ENCODE measurements at places on chromosomes 11 and 22. TPM values are rescaled to one million over a fixed set of nuclear protein-coding genes. Genes with fewer than 3 reads are reported as not detected.

DNA sequence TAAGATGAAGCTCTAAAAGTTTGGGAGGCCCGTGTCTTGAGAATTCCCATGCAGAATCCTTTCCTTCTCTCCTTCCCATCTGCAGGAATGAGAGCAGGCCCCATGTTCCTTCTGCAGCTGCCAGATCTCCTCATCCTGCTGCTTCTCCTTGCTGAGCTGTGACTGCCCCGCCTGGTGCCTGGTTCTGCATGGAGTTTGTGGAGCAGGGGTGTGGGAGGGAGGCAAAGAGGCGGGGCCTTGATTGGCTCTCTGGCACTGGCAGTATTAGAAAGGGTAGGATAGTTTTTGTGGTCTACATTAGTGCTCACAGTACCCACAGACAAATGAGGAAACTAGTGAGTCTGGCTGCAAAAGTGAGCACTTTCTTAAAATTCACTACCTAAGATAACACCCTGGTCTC, 91.1 kb upstream of the CLPB start:
- H3K4me1 ChIP-seq = no peaks in the 10 kb centered on the region
- DNase-seq = no peak
- H3K4me3 ChIP-seq = no peak overlapping the region
- no peak overlapping the region for H3K27ac ChIP-seq

- H3K36me3 ChIP-seq = no peaks in the 10 kb centered on the region
- peaks cover 26% of the 10 kb centered on the region for H3K27me3 ChIP-seq
- no peak overlapping the region for H3K27ac ChIP-seq
- no peaks in the 10 kb centered on the region for H3K4me1 ChIP-seq
- DNase-seq = no peak
Observed at GRCh38 chr11:26712497-26712896, 9.4 kb downstream of the SLC5A12 start.

GRCh38 chr11:34203377-34203871, 98.0 kb downstream of the NAT10 start:
- peaks cover 16% of the 10 kb centered on the region for H3K36me3 ChIP-seq
- no peak for DNase-seq
- H3K4me1 ChIP-seq = peaks cover 53% of the 10 kb centered on the region
- H3K27me3 ChIP-seq = no peaks in the 10 kb centered on the region

VWA5A gene
- total RNA-seq = 1.9 TPM

DNA sequence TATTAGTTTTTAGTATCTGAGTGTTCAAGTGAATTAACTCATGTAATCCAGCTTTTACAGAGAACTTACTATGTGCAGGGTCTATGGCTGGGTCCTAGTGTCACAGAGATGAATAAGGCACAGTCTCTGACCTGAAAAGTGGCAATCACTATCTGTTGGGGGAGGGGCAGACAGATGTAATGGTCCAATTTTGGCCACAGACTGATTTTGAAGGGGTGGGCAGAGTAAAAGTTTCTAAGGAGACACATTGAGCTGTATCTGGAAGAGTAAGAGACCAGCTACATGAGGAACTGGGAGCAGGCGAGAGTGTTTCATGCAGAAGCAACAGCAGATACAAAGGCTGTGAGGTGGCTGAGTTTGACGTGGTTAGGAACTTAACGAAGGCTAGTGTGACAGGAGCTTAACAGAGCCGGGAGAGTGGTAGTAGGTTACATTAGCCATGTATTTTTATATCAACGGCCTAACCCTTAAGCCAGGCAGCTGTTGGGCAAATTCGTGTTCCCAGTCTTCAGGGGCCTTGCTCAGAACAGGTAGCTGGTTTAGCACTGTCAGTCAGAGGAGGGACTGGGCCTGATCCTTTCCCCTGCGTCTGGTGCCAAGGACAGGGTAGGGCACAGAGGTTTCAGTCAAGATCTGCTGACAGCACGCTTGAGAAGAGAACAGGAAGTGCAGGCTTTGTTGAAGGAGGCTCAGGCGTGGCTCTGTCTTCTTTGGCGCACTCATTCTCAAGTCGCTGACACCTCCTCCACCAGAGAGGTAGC, 1.4 kb upstream of the STIM1 start:
- DNase-seq = no peak
- H3K27me3 ChIP-seq = no peaks in the 10 kb centered on the region
- H3K36me3 ChIP-seq = peaks cover 30% of the 10 kb centered on the region
- H3K4me3 ChIP-seq = peak overlapping the region; percentile 92
- peaks cover 24% of the 10 kb centered on the region for H3K4me1 ChIP-seq

TMPRSS13 gene
- 1.4 TPM for total RNA-seq

DNA sequence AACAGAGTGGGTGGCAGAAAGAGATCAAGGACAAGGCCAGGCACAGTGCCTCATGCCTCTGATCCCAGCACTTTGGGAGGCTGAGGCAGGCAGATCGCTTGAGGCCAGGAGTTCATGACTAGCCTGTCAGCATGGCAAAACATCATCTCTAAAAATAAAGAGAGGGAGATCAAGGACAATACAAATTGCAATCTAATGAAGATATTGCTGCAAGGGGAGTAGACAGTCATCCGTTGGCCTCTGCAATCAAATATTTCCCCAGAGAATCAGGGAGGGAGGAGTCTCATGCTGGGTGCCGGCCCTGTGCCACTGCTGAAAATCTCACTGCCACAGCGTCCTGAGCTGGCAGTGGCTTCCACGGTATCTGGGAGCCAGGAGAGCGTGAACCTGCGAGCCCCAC, 19.4 kb upstream of the IL17RA start:
- no peaks in the 10 kb centered on the region for H3K4me1 ChIP-seq
- H3K27ac ChIP-seq = no peak overlapping the region
- peaks cover 94% of the 10 kb centered on the region for H3K27me3 ChIP-seq
- H3K36me3 ChIP-seq = no peaks in the 10 kb centered on the region

MRGPRX4 gene
- not detected for total RNA-seq

- H3K4me3 ChIP-seq = no peak overlapping the region
- no peaks in the 10 kb centered on the region for H3K36me3 ChIP-seq
- DNase-seq = peak; percentile 74
- no peaks in the 10 kb centered on the region for H3K4me1 ChIP-seq
Observed at GRCh38 chr11:60970369-60970774, 1.1 kb upstream of the CD6 start.

DNA sequence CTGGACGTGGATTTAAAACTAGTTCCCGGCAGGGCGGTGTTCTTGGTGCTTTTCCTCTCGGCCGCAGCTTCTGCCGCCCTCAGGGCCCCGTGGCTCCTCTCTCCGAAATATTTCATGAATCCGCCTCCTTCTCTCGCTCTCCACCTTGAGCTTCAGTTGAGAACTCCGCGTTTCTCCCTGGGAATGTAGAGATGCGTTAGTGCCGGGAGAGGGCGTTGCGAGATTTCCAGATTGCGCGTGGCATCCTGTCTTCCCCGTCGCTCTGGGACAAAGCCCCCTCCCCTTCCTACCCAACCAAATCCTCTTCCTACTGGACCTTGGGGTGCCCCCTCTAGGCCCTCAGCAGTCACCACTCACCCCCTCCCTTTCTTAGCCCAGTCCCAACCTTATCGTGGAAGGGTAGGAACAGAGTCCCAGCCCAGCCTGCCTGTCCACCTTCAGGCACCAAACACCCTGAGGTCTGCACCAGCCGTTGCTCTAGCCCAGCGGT, 15.5 kb upstream of the RAC2 start:
- no peak for DNase-seq
- peaks cover 31% of the 10 kb centered on the region for H3K27me3 ChIP-seq
- H3K4me1 ChIP-seq = peaks cover 43% of the 10 kb centered on the region
- H3K27ac ChIP-seq = no peak overlapping the region

GRCh38 chr11:9895006-9895405, 231.1 kb downstream of the SWAP70 start:
- H3K27me3 ChIP-seq = no peaks in the 10 kb centered on the region
- no peak overlapping the region for H3K27ac ChIP-seq
- peaks cover under 1% of the 10 kb centered on the region for H3K36me3 ChIP-seq
- H3K4me3 ChIP-seq = no peak overlapping the region
- peaks cover 15% of the 10 kb centered on the region for H3K4me1 ChIP-seq

VSIG2 gene
- not detected for total RNA-seq

- no peaks in the 10 kb centered on the region for H3K36me3 ChIP-seq
- H3K4me1 ChIP-seq = peaks cover under 1% of the 10 kb centered on the region
- no peak overlapping the region for H3K4me3 ChIP-seq
- no peak for DNase-seq
- H3K27me3 ChIP-seq = peaks cover 79% of the 10 kb centered on the region
- H3K27ac ChIP-seq = no peak overlapping the region
Observed at GRCh38 chr11:123505546-123506299, 75.7 kb downstream of the GRAMD1B start.

ARHGEF12 gene
- 55.2 TPM for total RNA-seq

TESMIN gene
- total RNA-seq = 9.7 TPM

GRCh38 chr22:23403152-23403719, 176.9 kb downstream of the IGLL1 start:
- peak overlapping the region; percentile 56 for H3K4me3 ChIP-seq
- no peak overlapping the region for H3K27ac ChIP-seq
- H3K36me3 ChIP-seq = no peaks in the 10 kb centered on the region
- DNase-seq = no peak
- no peaks in the 10 kb centered on the region for H3K4me1 ChIP-seq

HPS5 gene
- total RNA-seq = 26.4 TPM

GRCh38 chr11:68988491-68988890, 7.7 kb upstream of the MRGPRD start:
- no peak for DNase-seq
- H3K27me3 ChIP-seq = peaks cover 22% of the 10 kb centered on the region
- no peaks in the 10 kb centered on the region for H3K4me1 ChIP-seq
- no peak overlapping the region for H3K4me3 ChIP-seq
- H3K27ac ChIP-seq = no peak overlapping the region
- no peaks in the 10 kb centered on the region for H3K36me3 ChIP-seq

KRTAP5-9 gene
- not detected for total RNA-seq

DNA sequence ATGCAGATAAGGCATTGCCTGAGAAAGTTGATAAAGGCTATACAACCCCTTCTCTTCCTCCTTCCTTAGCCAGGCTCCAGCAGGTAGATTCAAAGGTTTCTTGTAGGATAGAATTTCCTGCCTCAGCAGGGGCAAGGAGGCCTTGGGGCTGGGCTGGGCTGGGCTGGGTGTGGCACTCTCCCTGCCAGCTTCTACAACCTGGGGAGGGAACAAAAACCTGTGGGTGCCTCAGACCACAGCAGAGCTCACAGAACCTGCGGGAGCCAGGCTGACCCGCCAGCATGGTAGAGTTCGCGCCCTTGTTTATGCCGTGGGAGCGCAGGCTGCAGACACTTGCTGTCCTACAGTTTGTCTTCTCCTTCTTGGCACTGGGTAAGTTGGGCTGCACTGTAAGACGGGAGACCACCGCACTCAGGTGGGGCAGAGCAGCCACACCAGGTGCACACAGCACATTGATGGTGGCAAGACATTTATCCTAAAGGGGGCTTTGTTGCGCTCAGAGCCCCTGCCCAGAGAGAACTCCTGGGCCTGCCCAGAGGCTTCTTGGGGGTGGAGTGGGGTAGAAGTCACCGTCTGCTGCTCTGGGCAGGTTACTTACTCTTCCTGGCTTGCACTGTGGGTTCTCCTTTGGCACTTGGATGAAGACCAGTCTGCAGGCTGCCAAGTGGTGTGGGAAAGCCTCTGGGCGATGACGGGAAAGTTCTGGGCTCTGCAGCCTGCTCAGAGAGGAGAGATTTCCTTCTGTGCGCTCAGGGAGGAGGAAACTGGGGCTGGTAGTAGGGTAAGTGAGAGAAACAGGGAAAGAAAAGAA, at the start of gene MOGAT2:
MOGAT2 (plus strand) TSS at position 231 of the 811 bp plus-strand sequence; CDS start at position 282, 51 bp downstream.
- H3K4me1 ChIP-seq = peaks cover 11% of the 10 kb centered on the region
- no peak within 1 kb of the TSS for H3K4me3 ChIP-seq
- no peak within 1 kb of the TSS for H3K27ac ChIP-seq
- peaks cover 43% of the 10 kb centered on the region for H3K27me3 ChIP-seq

DNA sequence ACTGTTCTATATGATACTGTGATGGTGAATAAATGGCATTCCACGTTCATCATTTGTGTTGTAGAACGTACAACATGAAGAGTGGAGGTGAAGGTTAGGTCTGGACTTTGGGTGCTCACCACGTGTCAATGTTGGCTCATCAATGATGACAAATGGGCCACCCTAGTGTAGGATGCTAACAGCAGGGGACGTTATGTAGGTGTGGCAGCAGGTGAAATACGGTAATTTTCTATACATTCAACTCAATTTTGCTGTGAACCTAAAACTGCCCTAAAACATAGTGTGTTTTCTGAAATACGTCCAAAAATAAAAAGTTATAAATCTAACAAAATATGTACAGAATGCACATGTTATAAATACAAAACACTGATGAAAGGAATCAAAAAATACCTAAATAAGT, 6.2 kb downstream of the KRTAP5-6 start:
- no peak overlapping the region for H3K27ac ChIP-seq
- peaks cover 27% of the 10 kb centered on the region for H3K4me1 ChIP-seq
- peaks cover 5% of the 10 kb centered on the region for H3K36me3 ChIP-seq

GRCh38 chr11:11113626-11114025, 239.4 kb downstream of the CSNK2A3 start:
- no peak overlapping the region for H3K27ac ChIP-seq
- no peak overlapping the region for H3K4me3 ChIP-seq
- DNase-seq = no peak
- H3K36me3 ChIP-seq = no peaks in the 10 kb centered on the region

FUT4 gene
- total RNA-seq = 28.6 TPM

DNA sequence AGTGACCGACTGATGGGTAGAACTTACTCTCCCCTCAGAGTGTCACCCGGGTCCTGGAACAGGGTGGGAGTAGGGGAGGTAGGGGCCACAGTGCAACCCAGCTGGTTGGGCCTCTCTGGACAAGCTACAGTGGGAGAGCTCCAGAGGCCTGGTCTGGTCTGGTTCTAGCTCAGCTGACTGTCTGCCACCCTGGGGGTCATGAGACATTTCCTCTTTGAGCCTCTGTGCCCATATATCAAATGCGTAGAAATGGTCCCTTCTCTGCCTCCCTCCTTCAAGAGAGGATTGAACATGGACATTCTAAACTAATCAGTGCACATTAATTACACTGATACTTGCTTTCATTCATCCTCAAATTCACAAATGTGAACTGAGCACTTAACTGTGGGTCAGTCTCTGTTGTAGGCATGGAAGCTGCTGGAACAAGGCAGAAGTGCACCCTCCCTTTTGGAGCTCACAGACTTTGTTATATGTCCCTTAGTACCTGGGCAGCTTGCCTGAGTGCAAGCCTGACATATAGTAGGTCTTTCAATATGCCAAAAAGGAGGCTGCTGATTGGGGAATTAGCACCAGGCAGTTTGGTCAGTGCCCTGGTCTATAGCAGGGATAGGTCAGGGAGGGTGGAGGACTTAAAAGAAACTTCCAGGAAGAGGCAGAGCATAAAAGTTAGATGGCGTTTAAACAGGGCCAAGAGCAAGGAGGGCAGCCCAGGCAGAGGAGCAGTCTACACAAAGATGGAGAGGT, 25.7 kb downstream of the ARHGEF17 start:
- H3K27ac ChIP-seq = peak overlapping the region; percentile 15
- peaks cover 15% of the 10 kb centered on the region for H3K4me1 ChIP-seq
- no peaks in the 10 kb centered on the region for H3K27me3 ChIP-seq
- no peak overlapping the region for H3K4me3 ChIP-seq

All from Calu3 (cell line).